ENCODE measurements at places on chromosomes 5 and 9.

- no peak for DNase-seq
Measured at GRCh38 chr5:175381130-175381529, 62.9 kb downstream of the DRD1 start.

GRCh38 chr9:113612216-113612747 is 148.8 kb downstream of the RGS3 start:
- DNase-seq: no peak

- DNase-seq: no peak
Measured at GRCh38 chr9:76585487-76586389, 126.8 kb downstream of the GCNT1 start.

- no peak for DNase-seq
Measured at GRCh38 chr9:129613520-129614175, 7.3 kb downstream of the C9orf50 start.

- DNase-seq: no peak
Measured at GRCh38 chr5:138606378-138607064, 31.3 kb upstream of the HSPA9 start.

- no peak for DNase-seq
Measured at GRCh38 chr5:16665601-16666000, 48.8 kb upstream of the RETREG1 start.

GRCh38 chr5:88954511-88954910 is 71.5 kb upstream of the MEF2C start:
- no peak for DNase-seq

All from stimulated activated CD8-positive, alpha-beta memory T cell treated with anti-CD3 and anti-CD28 coated beads, Interleukin-7, amount 100 ng/mL, for 1 hour (primary cell).